ENCODE measurements at places on chromosomes 5 and 9.
A peak's percentile ranks its signal among the peaks of the same experiment; 100 is the strongest.

DNA sequence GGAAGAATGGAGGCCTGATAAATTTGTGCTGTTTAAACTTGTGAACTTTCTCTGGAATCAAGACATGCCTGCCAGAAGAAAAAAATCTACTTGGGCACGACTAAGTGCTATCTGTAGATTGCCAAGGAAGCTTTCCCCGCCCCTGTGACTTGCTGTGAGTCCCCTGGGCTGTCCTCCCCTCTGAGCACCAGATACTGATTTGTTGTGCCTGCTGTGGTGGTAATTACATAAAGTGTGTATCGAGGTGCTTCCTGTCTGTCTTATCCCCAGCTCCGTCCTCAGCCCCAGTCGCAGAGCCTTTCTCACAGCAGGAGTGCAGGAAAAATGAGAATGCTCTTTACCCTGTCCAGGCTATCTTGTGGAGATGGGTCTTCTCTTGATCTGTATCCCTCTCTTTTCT lies 53.9 kb downstream of the TRIO start:
- no peak for DNase-seq

GRCh38 chr9:116208417-116209232 lies 55.0 kb downstream of the PAPPA start:
- no peak for DNase-seq

DNA sequence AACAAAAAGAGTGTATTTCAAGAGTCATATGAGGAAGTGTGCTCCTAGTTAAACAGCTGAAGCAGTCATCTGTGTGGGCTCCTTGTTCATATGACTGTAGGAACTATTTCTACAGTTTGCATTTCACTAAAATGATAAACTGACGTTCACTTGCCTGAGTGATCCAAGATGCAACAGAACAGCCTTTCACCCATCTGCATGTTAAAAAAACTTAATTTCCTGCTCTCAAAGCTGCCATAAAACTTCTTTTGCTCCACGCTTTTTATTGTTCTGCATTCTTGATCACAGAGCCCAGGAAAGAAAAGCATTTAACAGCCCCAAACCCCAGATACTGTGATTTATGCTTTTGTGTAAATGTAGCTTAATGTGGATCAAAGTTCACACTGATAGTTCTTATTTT lies 43.9 kb downstream of the ZNF608 start:
- DNase-seq: no peak

DNA sequence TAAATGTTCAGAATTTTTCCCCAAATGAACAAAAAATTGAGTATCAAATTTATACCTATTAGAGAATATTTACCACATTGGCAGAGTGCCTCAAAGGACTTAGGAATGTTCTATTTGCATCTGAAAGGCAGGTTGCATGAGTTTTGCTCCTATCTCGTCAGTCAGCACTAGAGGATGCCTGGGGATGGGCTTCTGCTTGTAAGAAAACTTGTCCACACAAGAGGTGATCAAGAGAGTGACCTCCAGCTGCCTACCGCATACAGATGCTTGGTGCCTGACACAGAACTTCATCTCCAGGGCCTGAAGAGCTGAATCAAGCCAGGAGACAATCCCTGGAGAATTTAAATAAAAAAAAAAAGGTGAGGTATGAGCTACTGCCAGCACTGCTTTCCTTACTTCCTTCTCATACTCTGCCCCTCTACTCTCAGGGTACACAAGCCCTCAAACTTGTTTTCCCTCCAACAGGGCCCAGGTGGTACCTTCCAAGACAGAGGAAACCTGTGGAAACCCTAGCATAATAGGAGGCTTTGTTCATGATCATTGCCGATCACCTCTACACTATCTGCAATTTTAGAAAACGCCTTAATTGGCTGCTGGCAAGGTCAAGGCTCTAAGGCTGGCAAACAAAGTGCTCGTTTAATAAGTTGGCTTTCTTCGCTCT lies 166.6 kb downstream of the ELAVL2 start:
- DNase-seq: no peak

GRCh38 chr9:133897675-133898074 lies 94.4 kb downstream of the VAV2 start:
- DNase-seq: no peak

GRCh38 chr5:116751684-116752083 lies 177.1 kb upstream of the SEMA6A start:
- DNase-seq: no peak

DNA sequence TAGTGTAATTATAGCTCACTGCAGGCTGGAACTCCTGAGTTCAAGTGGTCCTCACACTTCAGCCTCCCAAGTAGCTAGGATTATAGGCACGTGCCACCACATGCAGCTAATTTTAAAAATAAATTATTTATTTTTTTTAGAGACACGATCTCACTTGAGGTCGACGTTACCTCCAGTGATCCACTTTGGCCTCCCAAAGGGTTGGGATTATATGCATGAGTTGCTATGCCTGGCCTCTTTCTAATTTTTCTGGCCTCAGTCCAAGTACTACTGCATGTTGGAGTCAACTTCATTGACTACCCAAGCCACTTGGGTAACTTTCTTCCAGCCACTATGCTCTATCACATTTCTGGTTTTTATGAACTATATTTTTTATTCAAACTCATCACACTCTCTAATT lies 148.3 kb downstream of the EFNA5 start:
- no peak for DNase-seq

DNA sequence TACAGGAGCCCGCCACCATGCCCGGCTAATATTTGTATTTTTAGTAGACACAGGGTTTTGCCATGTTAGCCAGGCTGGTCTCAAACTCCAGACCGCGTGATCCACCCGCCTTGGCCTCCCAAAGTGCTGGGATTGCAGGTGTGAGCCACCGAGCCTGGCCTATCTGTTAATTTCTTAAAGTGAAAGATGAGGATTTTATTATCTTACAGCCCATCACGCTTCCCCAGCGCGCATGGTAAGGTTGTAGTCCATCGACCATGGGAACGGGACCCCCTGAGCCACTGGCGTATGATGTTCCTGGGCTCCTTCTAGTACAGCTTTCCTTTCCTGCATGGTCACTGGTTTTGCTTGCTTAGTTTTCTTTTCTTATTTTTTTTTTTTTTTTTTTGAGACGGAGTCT lies 8.7 kb downstream of the CDHR2 start:
- DNase-seq: no peak

DNA sequence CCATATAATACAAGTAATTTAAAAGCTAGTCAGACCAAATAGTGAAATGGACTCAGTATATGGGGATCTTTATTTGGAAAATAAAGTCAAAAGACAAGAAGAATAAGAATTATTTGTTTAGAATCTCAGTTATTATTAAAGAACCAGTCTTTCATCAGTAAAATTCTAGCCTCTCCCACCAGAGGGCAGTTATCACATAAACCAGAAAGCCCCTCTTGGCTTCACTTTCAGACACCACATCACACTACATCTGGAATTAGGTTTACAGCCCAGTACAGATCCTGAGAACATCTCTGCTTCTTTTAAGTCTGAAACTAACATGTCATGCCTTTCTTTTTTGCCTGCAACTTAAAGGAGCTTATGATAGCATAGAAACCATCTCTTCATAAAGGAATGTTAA lies 12.2 kb upstream of the HSPB3 start:
- DNase-seq: no peak

- DNase-seq: no peak
Measured at GRCh38 chr9:16371306-16371705, 499.2 kb downstream of the BNC2 start.

GRCh38 chr5:38745836-38746732 lies 99.7 kb upstream of the OSMR start:
- DNase-seq: no peak

- peak; percentile 81 for DNase-seq
Measured at GRCh38 chr9:84296146-84296843, 44.3 kb downstream of the SLC28A3 start.

DNA sequence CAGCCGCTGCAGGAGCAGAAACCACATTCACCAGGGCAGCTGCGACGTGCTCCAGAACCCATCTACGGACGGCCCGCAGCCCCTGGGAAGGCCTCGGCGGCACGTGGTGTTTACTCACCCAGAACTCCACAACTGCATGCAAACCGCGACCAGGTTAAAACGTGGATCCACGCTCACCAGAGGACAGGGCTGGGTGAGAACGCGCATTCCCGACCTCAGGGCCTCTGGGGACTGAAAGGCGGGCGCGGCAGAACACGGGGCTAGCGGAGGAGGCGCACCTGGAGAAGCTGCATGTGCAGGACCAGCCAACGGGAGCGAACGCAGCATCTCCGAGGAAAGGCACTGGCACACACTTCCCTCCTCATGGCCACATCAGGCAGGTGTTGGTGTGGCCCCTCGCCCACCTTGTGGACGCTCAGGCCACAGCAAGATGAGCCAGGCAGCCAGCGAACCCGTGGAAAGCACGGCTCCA lies 24.0 kb upstream of the CAMSAP1 start:
- no peak for DNase-seq

DNA sequence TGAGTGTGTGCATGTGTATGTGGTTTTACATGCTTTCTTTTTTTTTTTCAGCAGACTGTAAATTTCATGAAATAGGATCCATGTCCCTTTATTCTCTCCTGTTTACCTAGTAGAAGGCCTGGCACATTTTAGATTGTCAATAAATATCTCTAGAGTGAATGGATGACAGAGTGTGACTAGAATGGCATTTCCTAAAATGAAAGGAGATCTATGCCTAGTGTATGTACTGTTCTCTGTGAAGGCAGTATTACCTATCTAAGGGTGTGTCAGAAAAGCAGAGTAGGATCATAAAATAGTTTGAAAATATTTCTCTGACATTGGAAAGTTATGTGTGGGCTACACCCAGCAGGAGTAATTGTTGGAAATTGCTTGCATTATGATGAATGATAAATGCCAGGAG lies 1876.0 kb upstream of the C9orf72 start:
- DNase-seq: no peak

- DNase-seq: no peak
Measured at GRCh38 chr5:64654561-64654938, 35.8 kb upstream of the SHISAL2B start.

GRCh38 chr5:143355710-143356109 lies 47.8 kb downstream of the NR3C1 start:
- peak; percentile 78 for DNase-seq

DNA sequence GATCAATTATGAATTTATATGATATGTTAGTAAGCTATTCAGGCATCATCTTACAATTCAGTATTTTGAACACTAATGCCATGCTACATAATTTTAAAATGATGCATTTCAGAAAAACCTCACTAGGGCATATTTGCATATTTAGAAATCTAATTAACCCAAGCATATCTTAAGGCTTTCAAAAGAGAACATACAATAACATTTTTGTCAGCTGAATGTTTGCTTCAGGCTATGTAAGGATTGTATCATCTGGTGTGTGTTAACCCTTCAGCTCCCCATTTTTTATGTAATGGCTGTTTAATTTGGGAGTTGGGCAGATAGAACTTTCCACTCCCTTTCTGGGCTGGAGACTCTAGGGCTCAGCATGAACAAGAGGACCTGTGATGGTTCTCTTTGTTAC lies 299.1 kb upstream of the EFNA5 start:
- no peak for DNase-seq

GRCh38 chr5:53879708-53880323 lies 319.4 kb downstream of the NDUFS4 start:
- DNase-seq: no peak

DNA sequence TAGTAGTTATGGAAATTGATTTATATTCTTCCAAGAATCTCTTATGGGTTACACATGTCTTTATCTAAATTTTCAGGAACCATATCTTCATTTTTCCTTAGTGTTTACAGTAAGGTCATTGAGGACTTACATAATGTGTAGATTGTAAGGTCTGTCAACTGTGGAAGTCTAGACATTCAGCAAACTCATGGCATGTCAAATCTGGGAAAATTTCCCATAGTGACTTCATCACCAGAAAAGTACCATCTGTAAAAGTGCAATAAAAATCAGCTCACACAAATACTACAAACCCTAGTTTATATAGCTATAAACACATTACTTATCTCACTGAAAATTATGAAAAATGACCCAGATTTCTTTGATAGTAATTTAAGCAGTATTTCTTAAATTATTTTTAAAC lies 419.4 kb downstream of the MTRR start:
- no peak for DNase-seq

GRCh38 chr9:137313326-137313936 lies 11.4 kb upstream of the NRARP start:
- DNase-seq: no peak

GRCh38 chr5:82183828-82184227 lies 94.3 kb downstream of the RPS23 start:
- peak; percentile 42 for DNase-seq

DNA sequence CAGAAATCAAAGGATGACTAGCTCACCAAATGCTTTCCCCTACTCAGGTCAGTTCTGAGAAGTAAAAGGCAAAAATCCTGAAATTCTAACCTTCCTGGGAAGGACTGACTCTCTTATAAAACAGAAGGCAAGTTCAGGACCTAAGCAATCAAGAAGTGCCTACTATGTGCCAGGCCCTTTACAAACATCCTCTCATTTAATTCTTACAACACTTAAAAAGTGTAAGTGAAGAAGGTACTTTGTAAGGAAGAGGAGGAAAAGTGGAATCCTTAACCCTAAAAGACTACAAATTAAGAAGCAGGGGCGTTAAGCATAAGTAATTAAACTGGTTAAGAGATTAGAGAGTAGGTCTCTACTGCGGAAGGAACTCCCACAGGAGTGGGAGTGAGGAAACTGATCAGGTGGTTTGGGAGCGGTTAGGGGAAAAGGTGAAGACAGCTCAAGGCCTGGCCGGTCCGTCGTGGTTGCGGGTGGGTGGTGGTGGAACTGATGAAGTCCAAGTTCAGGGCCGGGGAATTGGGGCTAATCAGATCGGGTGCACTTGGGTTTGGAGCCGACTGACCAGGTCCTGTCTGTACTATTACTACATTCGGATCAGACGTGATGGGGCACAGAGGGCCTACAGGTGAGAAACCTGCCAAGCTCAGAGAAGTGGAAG lies 839 bp downstream of the MED27 start:
- no peak for DNase-seq

DNA sequence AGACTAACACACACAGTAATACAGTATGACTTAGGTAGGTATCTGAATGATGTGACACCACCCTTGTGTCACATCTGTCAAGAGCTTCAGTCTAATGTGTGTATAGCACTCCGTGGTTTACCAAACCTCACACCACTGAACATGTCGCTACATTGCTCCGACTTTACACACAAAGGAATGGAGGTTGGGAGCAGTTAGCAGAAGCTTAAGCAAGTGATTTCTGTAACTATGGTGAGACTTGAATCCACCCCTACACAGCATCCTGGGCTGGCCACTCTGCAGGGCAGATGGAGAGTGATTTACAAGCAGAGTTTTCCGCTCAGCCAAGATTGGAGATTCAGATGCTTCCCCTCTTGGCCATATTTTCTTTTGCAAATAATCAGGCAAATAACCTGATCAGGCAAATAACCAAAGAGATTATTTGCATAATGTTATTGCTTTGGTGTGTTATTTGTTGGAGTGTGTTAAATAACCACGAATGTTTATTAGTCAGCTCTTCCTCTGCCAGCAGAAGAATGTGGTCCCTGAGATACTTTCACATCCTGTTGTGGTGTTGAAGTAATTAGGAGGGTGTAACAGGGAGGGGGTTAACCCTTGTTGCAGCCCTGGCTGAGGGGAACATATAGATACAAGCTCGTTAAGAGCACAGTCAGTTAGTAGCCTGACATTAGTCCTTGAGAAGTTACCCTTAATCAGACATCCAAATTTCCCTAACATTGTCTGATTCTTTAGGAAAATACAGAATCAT lies 92.8 kb downstream of the SNX18 start:
- DNase-seq: no peak

Measured in epithelial cell of proximal tubule (primary cell).